ENCODE measurements at places on chromosomes 1 and 21.

DNA sequence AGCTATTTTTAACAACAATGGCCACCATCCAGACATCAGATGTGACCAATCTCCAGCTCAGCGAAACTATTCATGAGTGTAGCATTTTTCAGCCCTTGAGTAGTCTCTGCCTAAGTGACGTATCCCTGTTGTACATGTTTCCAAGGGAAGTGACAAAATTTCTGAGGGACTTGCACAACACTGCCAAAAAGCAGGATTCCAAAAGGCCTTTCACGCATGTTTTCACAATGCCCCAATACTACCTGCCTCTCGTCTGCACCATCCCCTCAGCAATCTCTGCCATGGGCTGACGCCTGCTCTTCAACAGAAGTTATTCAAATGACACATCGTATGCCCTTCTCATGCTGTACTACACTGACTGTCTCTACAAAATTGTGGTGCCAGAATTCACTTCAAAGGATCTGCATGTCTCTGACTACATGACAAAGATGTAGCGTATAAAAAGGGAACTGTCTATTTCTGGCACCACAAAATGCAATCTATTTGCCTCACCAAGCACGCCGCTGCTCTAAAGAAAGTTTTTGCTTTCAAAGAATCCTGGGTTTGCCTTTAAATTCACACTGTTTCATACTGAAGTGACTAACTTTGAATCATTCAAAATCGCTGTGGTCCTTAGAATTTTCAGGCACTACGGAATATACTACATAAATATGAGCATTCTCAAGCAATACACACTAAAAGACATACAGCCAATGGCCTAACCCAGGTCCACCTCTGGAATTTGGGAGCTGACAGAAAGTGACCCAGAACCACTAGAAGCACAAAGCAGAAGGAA, 32.9 kb downstream of the JAK1 start:
- peak; percentile 80 for DNase-seq

- DNase-seq = peak; percentile 31
Measured at GRCh38 chr1:76876655-76877395, 9.5 kb downstream of the ST6GALNAC5 start.

GRCh38 chr1:205343431-205344065, 13.2 kb downstream of the KLHDC8A start:
- DNase-seq = no peak

GRCh38 chr21:21436012-21436534, 437.9 kb downstream of the NCAM2 start:
- peak; percentile 9 for DNase-seq

- DNase-seq = peak; percentile 58
Measured at GRCh38 chr1:228236744-228237143, 28.9 kb downstream of the OBSCN start.

DNA sequence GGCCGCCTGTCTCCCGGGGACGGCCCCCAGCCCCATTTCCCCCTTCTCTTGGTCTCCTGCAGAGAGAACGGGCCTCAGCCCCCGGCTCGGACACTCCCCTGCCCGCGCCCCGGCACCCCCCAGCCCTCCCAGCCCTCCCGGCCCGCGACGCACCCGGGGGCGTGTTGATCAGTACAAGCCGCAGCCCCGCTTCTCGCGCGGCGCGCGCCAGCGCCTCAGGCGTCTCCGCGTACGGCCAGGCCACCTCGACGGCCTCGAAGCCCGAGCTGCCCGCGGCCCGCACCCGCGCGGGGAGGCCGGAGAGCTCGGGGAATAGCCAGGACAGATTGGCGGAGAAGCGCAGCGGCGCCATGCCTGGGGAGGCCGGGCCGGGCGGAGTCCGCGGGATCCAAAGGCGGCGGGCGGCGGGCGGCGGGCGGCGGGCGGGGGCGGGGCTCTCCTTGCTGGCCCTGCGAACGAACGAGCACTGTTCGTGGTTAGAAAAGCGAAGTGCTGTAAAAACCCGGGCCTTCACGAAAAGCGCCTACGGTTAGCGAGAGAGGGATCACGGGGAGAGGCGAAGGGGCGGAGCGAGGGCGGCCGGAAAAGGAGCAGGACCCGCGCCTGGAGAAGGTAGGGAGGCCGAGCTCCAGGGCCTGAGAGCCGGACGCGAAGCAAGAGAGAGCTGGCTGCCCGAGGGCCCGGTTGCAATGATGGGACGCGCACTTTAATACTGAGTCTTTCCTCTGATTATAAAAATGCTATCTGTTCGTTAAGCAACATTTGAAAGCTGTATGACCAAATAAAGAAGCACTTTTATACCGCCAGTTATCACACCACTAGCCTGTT, at the start of gene HYI:
Gene HYI, minus strand, starts transcription at position 490 of the 828 bp plus-strand sequence. Its CDS starts 138 bp downstream, at position 352.
- peak; percentile 92 for DNase-seq
